ENCODE measurements at places on chromosomes 4 and X. TPM values are rescaled to one million over a fixed set of nuclear protein-coding genes. Genes with fewer than 3 reads are reported as not detected.

GRCh38 chrX:106404512-106404911 lies 207.3 kb upstream of the RADX start:
- H3K27me3 ChIP-seq: peaks cover 7% of the 10 kb centered on the region
- H3K36me3 ChIP-seq: no peaks in the 10 kb centered on the region
- peak; percentile 9 for DNase-seq
- H3K4me1 ChIP-seq: no peaks in the 10 kb centered on the region
- no peak overlapping the region for H3K4me3 ChIP-seq

GRCh38 chr4:158667651-158668198 lies 4.0 kb downstream of the C4orf46 start:
- H3K4me1 ChIP-seq: peaks cover 10% of the 10 kb centered on the region
- H3K36me3 ChIP-seq: peaks cover 26% of the 10 kb centered on the region
- no peaks in the 10 kb centered on the region for H3K27me3 ChIP-seq
- H3K4me3 ChIP-seq: no peak overlapping the region
- H3K27ac ChIP-seq: no peak overlapping the region

DNA sequence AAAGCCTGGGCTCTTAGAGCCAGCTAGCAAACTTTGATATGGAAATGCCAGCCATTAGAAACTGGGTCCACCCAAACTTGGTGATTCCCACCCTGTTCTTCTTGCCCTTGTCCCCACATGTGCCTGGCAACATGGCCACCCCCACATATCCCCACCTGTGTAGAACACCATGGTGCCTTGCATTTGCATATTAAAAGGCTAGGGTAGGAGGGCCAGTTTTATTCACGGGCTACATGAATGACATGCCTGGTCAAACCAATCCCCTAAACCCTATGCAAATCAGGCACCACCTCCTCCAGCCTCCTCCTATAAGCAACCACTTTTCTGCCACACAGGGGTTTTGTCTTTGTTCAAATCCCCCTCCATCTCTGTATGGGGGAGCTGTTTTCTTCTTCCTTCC lies 104.9 kb downstream of the CLNK start:
- peaks cover 12% of the 10 kb centered on the region for H3K4me1 ChIP-seq
- peaks cover 20% of the 10 kb centered on the region for H3K36me3 ChIP-seq
- no peak for DNase-seq
- H3K4me3 ChIP-seq: no peak overlapping the region
- H3K27ac ChIP-seq: no peak overlapping the region

DNA sequence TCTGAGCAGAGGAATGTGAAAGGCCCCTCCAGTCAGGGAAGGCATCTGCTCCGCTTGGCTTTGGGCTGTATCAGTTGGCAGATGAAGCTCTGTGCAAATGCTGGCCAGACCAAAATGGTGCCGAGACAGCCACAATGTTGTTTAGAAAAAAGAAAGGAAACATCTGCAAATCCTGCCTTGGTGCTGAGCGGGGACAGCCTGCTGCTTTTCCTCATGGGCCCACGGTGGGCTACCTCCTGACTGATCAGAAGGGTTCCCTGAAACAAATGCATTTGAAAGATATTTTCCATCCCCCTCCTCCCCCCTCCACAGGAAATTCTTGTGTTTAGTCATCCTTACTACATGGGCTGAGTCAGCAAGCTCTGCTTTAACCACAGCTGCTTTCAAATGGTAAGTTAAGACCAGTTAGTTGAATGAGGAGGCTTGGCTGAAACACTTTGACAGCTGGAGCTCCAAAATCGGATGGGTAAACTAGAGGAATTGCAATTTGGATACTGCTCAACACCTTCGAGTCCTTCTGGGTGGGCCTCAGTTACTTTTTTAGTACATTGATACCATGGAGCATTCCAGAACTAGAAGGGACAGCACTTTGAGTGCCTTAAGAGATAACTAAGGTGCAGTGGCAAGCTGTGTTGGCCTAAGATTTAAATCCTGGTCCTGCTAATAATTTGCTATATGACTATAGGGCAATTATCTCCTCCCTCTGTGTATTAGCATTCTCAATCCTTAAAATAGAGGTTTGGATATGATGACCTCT lies 36.0 kb downstream of the PLAC1 start:
- DNase-seq: peak; percentile 12
- no peaks in the 10 kb centered on the region for H3K27me3 ChIP-seq
- H3K4me1 ChIP-seq: peaks cover 18% of the 10 kb centered on the region
- no peak overlapping the region for H3K4me3 ChIP-seq
- H3K27ac ChIP-seq: no peak overlapping the region
- no peaks in the 10 kb centered on the region for H3K36me3 ChIP-seq

The NHS gene
- 4.5 TPM for total RNA-seq

GRCh38 chr4:79297479-79297878 lies 28.4 kb downstream of the NAA11 start:
- no peak overlapping the region for H3K27ac ChIP-seq
- no peaks in the 10 kb centered on the region for H3K4me1 ChIP-seq
- no peak overlapping the region for H3K4me3 ChIP-seq

The TRO gene
- 51.0 TPM for total RNA-seq

DNA sequence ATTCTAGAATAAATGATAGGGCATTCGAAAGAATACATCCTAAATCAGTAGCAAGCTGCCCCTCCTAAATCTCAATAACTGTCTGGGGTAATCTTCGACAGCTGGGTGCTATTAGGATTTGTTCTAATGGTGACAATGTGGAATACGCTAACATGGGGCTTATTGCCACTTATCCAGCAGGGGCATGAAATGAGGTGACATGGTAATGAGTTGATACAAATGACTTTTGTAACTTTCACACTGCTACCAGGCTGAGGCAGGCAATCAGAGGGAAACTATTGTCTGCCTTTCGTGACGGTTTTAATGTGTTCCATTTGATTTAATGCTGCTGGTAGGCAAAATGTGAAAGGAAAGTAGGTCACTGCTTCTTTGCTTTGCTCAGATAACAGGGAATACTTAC lies 1047.4 kb upstream of the PABPC4L start:
- H3K4me1 ChIP-seq: peaks cover 36% of the 10 kb centered on the region
- no peak overlapping the region for H3K4me3 ChIP-seq
- no peak for DNase-seq
- H3K27ac ChIP-seq: no peak overlapping the region

GRCh38 chrX:50081282-50081889 lies 119.4 kb downstream of the AKAP4 start:
- H3K27ac ChIP-seq: no peak overlapping the region
- H3K4me3 ChIP-seq: no peak overlapping the region
- no peaks in the 10 kb centered on the region for H3K27me3 ChIP-seq
- DNase-seq: peak; percentile 33
- peaks cover 2% of the 10 kb centered on the region for H3K36me3 ChIP-seq

The ANAPC4 gene
- total RNA-seq: 40.5 TPM

The PSMD10 gene
- 57.5 TPM for total RNA-seq

DNA sequence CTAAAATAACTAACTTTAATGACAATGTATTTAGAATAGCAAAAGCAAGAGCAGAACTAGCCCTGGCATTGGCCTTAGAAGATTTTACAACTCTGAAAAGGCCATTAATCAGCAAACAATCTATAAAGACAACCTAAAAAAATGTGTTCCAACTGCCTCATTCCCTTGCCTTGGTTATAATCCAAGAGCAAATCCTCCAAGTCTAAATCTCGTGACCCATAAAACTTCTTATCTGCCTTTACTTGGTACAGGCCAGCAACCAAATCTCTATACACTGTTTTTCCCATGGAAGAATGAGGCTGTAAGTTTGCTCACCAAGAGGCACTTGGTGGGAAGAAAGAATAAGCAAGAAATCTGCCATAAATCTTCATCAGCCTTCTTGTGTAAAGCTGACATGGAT lies 175.3 kb upstream of the MID1 start:
- no peak overlapping the region for H3K27ac ChIP-seq
- H3K4me1 ChIP-seq: 0 out of 2 replicates have a peak, but pooled peaks cover 2% of the 10 kb centered on the region
- no peak for DNase-seq
- no peaks in the 10 kb centered on the region for H3K36me3 ChIP-seq
- H3K27me3 ChIP-seq: no peaks in the 10 kb centered on the region
- no peak overlapping the region for H3K4me3 ChIP-seq

- H3K4me1 ChIP-seq: peaks cover 26% of the 10 kb centered on the region
- H3K4me3 ChIP-seq: no peak overlapping the region
- H3K36me3 ChIP-seq: peaks cover 10% of the 10 kb centered on the region
- H3K27me3 ChIP-seq: peaks cover 5% of the 10 kb centered on the region
- H3K27ac ChIP-seq: no peak overlapping the region
Measured at GRCh38 chrX:2774057-2774456, 22.2 kb downstream of the XG start.

- 0 out of 2 replicates have a peak, but pooled peaks cover 7% of the 10 kb centered on the region for H3K4me1 ChIP-seq
- H3K36me3 ChIP-seq: no peaks in the 10 kb centered on the region
- no peak overlapping the region for H3K27ac ChIP-seq
- peak overlapping the region; percentile 75 for H3K4me3 ChIP-seq
- H3K27me3 ChIP-seq: no peaks in the 10 kb centered on the region
- DNase-seq: no peak
Measured at GRCh38 chrX:134461437-134461836, 1.5 kb downstream of the HPRT1 start.

DNA sequence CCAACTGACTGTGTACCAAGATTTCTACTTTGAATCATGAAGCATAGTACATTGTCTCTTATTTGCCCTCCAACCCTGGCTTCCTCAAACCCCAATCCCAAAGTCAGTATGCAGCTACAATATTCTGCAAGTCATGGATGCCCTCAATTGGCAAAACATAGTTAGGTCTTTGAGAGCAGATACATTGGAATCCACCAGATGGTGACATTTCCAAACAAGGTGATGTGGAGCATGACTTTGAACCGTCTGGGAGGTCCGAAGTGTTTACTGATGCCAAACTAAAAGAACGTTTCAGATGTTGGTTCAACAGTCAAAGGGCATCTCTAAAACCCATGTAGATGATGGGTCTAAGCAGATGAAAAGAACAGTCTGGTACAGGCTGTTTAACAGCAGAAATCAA lies 43.7 kb upstream of the FRMD7 start:
- H3K4me1 ChIP-seq: peaks cover 3% of the 10 kb centered on the region
- DNase-seq: no peak
- no peak overlapping the region for H3K4me3 ChIP-seq

DNA sequence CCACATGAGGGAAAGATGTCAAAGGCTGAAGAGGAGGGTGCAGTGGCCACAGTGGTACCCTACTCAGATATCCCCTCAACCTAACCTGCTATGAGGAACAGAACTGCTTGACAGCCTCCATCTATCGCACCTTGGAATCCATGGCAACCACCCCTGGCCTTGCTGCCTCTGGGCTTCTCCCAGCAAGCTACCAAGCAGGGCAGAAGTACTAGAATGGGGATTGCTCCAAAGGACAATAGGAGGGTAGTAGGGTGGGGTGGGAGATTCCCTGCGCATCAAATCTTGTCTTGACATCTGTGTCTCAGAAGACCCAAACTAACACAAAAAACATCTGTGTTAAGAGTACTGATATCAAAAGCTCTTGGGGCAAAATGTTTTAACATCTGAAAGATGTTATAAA lies 118.2 kb downstream of the FBXW7 start:
- H3K27me3 ChIP-seq: no peaks in the 10 kb centered on the region
- no peak overlapping the region for H3K4me3 ChIP-seq
- no peak overlapping the region for H3K27ac ChIP-seq

- peaks cover 8% of the 10 kb centered on the region for H3K27me3 ChIP-seq
- H3K4me3 ChIP-seq: no peak overlapping the region
- H3K27ac ChIP-seq: no peak overlapping the region
- no peaks in the 10 kb centered on the region for H3K36me3 ChIP-seq
- no peak for DNase-seq
Measured at GRCh38 chr4:138692411-138692810, 323.2 kb upstream of the NOCT start.

DNA sequence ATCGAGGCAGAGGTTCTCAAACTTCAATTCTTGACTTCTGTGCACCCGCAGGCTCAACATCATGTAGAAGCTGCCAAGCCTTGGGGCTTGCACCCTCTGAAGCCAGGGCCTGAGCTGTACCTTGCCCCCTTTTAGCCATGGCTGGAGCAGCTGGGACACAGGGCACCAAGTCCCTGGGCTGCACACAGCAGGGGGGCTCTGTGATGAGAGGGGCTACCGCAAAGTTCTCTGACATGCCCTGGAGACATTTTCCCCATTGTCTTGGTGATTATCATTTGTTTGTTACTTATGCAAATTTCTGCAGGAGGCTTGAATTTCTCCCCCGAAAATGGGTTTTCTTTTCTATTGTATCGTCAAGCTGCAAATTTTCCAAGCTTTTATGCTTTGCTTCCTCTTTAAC lies 4.9 kb upstream of the MAGEB17 start:
- peaks cover 46% of the 10 kb centered on the region for H3K4me1 ChIP-seq
- H3K4me3 ChIP-seq: no peak overlapping the region

GRCh38 chr4:154611833-154612232 lies 623 bp downstream of the FGG start:
- no peaks in the 10 kb centered on the region for H3K36me3 ChIP-seq
- H3K4me1 ChIP-seq: no peaks in the 10 kb centered on the region
- no peak overlapping the region for H3K4me3 ChIP-seq
- no peaks in the 10 kb centered on the region for H3K27me3 ChIP-seq
- no peak for DNase-seq

DNA sequence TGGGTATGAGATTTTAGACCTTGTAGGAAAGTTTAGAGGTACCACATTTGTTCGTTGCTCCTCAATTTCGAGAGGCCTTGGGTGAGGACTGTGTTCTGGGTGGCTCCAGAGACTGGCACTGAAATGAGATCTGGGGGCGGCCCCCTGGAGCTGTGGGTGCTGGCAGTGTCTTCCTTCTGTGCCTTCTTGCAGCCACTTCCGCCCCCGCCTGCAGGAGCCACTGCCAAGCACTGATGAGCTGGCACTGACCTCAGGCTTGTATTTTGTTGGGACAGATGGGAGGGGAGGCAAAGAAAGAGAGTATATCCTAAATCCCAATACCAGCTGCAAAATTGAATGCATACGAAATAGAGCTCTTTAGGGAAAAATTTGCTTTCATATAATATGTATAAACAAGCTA lies 64.5 kb upstream of the CLDN34 start:
- H3K4me1 ChIP-seq: peaks cover 14% of the 10 kb centered on the region
- DNase-seq: no peak
- H3K27ac ChIP-seq: no peak overlapping the region
- H3K27me3 ChIP-seq: no peaks in the 10 kb centered on the region
- peaks cover 5% of the 10 kb centered on the region for H3K36me3 ChIP-seq

DNA sequence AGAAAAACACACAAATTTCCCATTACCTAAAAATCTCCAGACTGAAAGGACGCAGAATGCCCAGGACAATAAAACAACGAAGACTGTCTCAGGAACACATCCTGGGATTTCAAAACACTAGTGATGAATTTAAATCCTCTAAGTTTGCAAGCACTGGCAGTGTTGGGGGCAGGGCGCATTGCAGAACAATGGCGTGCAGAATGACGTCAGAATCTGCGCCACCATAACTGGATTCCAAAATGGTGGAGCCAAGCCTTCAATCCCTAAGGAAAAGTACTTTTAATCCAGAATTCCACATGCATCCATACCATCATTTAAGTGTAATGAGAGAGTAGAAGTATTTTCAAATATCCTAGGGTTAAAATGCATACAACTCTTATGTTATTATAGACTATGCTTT lies 679.1 kb downstream of the TRIML1 start:
- peaks cover 4% of the 10 kb centered on the region for H3K36me3 ChIP-seq
- no peak overlapping the region for H3K27ac ChIP-seq
- no peak overlapping the region for H3K4me3 ChIP-seq
- no peaks in the 10 kb centered on the region for H3K4me1 ChIP-seq
- no peaks in the 10 kb centered on the region for H3K27me3 ChIP-seq

The FOXR2 gene
- total RNA-seq: not detected
